ENCODE measurements at places on chromosomes 13 and 19.
A peak's percentile ranks its signal among the peaks of the same experiment; 100 is the strongest.

GRCh38 chr13:20099319-20099718 lies 61.5 kb downstream of the GJA3 start:
- DNase-seq: no peak

DNA sequence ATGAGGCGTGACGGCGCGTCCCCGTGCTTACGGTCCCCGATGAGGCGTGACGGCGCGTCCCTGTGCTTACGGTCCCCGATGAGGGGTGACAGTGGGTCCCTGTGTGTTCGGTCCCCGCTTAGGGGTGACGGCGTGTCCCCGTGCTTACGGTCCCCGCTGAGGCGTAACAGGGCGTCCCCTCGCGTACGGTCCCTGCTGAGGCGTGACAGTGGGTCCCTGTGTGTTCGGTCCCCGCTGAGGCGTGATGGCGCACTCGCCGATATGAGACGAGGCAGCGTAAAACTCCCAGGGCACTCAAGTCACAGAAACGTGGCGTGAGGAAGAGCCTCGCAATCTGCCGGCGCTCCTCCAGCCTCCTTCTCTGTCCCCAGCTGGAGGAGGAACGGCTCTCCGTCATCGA lies 20.9 kb downstream of the CFAP97D2 start:
- DNase-seq: no peak

GRCh38 chr13:109211616-109212015 lies 574.8 kb downstream of the IRS2 start:
- peak; percentile 24 for DNase-seq

GRCh38 chr13:60679928-60680694 lies 283.1 kb downstream of the TDRD3 start:
- no peak for DNase-seq

- no peak for DNase-seq
These were observed 8.0 kb upstream of the NLRP7 start for GRCh38 chr19:54955376-54955775.

GRCh38 chr13:103983948-103984347 lies 917.7 kb upstream of the SLC10A2 start:
- DNase-seq: no peak

- peak; percentile 21 for DNase-seq
These were observed 2554.8 kb downstream of the PCDH9 start for GRCh38 chr13:64675255-64675892.

- DNase-seq: no peak
These were observed 53.4 kb downstream of the FLT3 start for GRCh38 chr13:28046981-28047380.

- DNase-seq: no peak
These were observed 2.7 kb upstream of the RSPH6A start for GRCh38 chr19:45817725-45818301.

DNA sequence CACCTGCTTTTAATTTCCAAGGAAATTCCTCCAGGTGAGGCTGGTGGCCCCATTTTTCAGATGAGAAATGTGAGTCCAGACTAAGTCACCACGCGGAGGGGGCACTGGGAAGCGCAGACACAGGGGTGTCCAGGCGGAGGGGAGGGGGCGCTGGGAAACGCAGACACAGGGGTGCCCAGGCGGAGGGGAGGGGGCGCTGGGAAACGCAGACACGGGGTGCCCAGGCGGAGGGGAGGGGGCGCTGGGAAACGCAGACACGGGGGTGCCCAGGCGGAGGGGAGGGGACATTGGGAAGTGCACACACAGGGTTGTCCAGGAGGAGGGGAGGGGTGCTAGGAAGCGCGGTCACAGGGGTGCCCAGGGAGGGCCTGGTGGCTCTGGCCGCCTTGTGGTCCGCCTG lies 3.5 kb downstream of the GRK1 start:
- no peak for DNase-seq

- no peak for DNase-seq
These were observed 73.8 kb downstream of the TRPM4 start for GRCh38 chr19:49231389-49231788.

DNA sequence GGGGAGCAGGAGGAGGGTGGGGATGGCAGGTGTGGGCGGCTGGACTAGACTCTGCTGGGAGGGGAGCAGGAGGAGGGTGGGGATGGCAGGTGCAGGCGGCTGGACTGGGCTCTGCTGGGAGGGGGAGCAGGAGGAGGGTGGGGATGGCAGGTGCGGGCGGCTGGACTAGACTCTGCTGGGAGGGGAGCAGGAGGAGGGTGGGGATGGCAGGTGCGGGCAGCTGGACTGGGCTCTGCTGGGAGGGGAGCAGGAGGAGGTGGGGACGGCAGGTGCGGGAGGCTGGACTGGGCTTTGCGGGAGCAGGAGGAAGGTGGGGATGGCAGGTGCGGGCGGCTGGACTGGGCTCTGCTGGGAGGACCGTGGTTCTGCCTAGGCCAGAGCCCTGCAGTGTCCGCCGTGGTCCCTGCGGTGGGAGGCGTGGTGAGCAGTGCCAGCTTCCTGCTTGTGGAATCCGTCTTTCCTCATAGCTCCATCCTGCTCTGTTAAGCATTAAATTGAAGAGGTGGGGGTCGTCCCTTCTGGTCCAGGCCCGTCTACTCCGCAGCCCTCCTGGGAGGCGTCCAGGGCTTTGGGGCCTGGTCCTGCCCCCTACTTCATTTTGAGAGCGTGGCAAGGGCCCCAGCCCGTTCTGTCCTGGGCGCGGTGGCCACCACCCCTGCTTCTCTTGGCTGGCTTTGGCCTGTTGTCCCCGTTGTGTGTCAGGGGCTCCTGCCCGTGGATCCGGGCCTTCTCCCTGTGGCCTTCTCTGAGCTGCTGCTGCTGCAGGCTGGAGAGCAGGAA lies 4.7 kb downstream of the SPPL2B start:
- DNase-seq: no peak

- DNase-seq: peak; percentile 91
These were observed 17.2 kb downstream of the KCNC3 start for GRCh38 chr19:50311723-50312635.

DNA sequence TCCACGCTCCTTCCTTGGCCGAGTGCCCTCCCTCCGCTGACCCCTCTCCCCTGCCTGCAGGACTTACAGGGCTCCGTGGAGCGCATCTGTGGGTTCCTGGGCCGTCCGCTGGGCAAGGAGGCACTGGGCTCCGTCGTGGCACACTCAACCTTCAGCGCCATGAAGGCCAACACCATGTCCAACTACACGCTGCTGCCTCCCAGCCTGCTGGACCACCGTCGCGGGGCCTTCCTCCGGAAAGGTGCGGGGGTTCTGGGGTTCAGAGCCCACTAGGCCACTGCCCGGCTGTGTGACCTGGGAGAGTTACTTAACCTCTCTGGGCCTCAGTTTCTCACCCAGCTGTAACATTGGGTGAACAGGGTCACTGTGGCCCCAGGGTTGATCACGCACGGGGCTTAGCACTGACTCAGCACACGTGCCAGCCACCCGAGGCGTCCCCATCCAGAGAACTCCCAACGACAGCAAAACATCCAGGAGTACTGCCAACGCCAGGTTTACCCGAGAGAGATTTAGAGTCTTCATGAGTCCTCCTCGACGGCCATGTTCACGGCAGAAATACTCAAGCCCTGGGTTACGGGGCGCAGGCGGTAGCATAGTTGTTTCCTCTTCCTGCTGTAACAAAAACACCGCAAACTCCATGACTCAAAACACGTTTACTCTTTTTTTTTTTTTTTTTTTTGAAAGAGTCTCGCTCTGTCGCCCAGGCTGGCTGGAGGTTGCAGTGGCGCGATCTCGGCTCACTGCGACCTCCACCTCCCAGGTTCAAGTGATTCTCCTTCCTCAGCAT lies 9.7 kb upstream of the SPACA4 start:
- no peak for DNase-seq

DNA sequence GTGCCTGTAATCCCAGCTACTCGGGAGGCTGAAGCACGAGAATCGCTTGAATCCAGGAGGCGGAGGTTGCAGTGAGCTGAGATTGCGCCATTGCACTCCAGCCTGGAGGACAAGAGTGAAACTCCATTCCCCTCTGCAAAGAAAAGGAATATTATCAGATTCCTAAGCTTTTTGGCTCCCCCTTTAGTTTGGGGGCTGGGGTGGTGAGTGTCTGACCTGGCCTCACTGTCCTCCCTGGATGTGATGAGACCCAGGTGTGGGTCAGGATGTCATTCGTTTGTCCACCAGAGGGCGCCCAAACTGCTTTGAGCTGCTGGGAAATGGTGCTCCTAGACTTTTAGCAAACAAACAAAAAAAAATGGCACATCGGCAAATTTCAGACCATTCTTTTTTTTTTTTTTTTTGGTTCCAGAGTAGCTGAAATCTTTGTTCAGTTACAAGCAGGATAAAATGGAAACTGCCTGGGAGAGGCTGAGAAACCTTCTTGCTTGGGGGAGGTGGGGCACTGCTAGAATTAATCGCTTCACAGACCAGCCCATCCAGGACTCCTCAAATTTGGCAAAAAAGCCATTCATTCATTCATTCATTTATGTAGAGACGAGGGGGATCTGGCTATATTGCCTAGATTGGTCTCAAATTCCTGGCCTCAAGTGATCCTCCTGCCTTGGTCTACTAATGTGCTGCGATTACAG lies 29.4 kb downstream of the SPC24 start:
- DNase-seq: peak; percentile 78

DNA sequence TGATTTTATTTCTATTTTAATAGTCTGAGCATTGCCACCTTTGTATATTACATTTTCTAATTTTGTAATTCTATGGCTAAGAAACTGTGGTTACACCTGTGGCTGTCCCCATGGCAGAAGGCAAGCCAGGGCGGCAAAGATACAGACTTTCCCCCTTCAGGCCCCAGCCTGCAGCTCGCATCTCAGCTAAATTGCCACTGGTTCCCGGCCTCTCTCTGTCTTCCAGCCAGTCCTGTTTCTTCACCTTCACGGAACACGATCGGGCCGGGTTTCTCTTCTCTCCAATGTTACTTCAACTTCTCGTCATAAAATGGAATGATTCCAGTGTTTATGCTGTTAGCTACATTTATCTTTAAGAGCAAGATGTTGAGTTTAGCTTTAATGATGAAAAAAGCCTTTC lies 124.5 kb upstream of the ZNF507 start:
- DNase-seq: no peak

GRCh38 chr13:50685491-50685890 lies 158.0 kb downstream of the DLEU7 start:
- DNase-seq: no peak

DNA sequence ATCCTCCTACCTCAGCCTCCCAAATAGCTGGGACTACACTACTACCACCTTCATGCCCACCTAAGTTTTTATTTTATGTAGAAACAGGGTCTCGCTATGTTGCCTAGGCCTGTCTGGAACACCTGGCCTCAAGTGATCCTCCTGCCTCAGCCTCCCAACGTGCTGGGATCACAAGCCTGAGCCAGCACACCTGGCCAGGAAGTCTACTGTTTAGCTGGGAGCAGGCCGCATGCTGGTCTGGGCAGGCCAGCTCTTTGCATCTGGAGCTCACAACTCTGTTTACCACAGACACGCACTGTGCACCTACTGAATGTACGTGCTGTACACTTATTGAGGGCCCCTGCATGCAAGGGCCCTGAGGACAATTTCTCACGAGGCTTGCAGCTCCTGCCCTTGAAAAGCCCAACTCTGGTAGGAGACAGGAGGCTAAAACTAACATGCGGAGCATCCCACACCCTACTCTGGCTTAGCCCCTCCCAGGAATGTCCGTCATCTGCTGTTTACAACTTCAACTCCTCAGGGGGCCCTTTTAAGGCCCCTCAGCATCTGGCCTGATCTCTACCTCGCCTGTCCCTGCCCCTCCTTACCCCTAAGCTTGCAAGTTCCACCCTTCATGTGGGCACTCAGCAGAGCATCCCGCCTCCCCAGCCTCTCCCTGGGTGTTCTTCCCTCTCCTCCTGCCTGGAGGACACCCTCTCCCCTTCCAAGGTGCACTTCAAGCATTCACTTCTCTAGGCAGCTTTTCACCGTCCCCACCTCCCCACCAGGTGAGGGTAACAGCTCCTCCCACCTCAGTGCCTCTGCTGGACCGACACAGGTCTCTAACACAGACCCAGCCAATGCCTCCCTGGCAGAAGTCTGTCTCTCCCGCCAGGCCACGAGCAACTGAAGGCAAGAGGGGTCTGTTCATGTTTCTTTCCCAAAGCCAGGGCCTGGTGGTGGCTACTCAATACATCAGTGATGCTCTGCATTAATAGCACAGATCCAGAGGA lies 114.2 kb upstream of the UQCRFS1 start:
- DNase-seq: no peak

GRCh38 chr19:38703509-38703908 lies 40.8 kb downstream of the CAPN12 start:
- no peak for DNase-seq

GRCh38 chr13:93847162-93847561 lies 620.6 kb downstream of the GPC6 start:
- DNase-seq: no peak

DNA sequence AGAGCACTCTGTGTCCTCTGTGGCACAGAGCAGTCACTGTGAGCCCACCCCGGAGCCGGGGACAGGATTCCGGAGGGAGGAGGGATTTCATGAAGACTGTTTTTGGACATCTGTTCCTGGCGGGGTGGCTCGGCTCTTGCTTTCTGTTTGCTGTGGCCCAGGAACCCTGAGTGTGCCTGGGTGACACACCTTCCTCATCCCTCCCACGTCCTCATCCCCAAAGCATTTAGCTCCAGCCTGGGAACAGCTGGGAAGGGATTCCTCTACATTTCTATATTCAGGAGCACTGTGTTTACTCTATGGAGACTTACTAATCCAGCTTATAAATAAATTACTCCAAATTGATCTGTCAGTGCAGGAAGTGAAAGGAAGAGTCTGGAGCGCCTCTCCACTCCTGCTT lies 97.8 kb upstream of the UBL3 start:
- no peak for DNase-seq
